ENCODE measurements at places on chromosomes 6 and 20.

DNA sequence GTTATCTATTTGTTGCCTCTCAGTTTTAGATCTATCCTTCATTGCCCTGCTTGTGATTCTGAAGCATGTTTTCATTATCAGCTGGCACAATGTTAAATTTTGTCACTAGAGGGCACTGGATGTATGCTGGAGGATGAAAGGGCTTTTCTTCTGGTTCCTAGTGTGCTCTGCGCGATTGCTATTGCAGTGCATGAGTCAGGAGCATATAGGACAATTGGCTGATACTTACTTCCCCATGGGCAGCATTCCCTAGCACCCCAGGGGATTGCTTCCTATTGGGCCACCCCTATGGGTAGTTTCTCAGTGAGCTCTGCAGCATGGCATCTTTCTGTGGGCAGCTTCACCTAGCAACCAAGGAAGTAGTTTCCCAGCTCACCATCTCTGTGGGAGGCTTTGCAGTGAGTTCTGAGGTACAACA lies 280.3 kb upstream of the SYNCRIP start:
- peak; percentile 26 for DNase-seq

GRCh38 chr20:10670501-10671220 lies 3.1 kb downstream of the JAG1 start:
- no peak for DNase-seq

DNA sequence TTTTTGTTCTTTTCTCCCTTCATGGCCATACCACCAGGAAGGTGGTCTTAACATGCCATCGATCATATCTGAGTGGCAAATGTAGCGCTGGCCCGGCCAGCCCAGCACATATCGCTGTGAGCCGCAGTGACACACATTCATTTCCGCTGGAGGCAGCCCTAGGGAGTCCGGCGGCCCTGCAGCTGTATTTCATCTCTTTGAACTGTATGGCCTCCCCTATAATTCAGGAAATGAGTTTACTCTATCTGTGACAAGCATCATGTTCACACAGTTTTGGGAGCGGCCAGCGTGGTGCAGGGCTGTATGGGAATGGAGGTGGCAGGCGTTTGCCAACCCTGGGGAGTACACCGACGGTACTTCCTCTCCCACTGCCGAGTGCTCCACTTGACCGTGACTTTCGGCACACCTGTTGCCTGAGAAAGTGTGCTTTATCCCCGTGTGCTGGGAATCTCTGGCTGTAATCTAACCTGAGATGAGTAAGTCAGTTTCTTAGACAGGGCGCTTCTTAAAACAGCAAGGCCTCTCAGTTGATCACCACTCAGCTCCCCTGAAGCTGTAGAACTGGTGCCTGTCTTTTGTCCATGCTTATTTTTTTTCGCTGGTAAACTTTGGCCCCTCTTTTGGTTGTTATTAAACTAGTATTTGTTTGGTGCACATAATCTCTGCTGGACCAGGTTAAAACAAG lies 257.1 kb upstream of the TAB2 start:
- no peak for DNase-seq

DNA sequence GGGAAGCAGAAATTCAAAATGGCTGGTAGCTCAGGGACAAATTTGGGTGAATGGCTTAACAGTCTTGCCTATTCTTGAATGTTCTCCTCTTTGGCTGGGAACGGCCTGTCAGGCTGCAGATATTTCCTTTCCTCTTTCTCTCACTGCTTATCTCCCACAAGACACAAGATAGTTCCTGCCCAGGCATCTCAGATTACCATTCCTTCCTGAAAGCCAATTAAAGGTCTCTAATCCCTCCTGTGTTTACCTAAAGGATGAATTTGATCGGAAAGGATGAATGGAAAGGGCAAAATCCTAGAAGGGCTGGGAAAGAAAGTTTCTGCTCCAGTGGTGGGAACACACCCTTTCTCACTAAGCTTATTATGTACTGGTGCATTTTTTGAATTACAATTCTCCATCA lies 95.9 kb upstream of the JAG1 start:
- no peak for DNase-seq

GRCh38 chr6:105019285-105019684 lies 62.4 kb downstream of the LIN28B start:
- DNase-seq, result no peak

- peak; percentile 42 for DNase-seq
These were observed 185 bp upstream of the TNFRSF6B start for GRCh38 chr20:63696306-63696627.

GRCh38 chr20:23143098-23143497 lies 57.0 kb upstream of the CD93 start:
- peak; percentile 74 for DNase-seq

- no peak for DNase-seq
These were observed 1.5 kb upstream of the TNXB start for GRCh38 chr6:32110632-32111031.

- DNase-seq, result no peak
These were observed 28.8 kb upstream of the HMGA1 start for GRCh38 chr6:34207695-34208443.

- peak; percentile 15 for DNase-seq
These were observed 193.1 kb upstream of the SHLD1 start for GRCh38 chr20:5557123-5557522.

DNA sequence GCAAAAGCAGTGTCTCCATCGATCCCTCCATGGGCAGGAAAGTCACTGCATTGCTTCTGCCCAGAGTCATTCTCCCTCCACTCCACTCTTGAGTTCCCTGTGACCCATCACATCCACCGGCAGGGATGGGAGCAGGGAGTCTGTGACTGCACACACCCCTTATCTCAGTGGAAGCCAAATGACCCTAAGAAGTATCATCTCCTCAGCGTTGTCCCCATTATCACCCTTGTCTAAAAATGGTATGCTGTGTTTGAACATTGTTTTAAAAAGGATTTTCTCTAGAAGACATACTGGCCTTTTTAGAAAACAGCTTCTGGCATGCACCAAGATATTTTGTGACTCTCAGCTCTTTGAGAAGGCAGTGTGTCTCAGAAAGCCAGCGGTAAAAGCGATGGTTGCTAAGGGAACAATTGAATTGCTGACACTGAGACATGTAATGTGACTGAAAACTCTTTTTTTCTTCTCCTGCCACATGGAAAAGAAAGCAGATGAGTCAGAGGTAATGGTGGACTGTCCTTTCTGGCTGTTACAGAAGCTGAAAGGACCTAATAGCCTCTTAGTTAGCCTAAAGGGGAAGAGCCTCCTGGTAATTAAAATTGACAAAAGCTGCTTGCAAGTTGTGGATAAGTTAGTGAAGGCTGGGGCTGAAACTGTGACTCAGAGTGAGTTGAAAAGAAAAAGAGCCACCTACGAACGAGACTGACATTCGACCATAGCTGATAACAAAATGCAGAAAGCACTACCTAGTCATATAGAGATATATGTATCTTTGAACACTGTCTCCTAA lies 120.5 kb downstream of the MAP3K7 start:
- no peak for DNase-seq

DNA sequence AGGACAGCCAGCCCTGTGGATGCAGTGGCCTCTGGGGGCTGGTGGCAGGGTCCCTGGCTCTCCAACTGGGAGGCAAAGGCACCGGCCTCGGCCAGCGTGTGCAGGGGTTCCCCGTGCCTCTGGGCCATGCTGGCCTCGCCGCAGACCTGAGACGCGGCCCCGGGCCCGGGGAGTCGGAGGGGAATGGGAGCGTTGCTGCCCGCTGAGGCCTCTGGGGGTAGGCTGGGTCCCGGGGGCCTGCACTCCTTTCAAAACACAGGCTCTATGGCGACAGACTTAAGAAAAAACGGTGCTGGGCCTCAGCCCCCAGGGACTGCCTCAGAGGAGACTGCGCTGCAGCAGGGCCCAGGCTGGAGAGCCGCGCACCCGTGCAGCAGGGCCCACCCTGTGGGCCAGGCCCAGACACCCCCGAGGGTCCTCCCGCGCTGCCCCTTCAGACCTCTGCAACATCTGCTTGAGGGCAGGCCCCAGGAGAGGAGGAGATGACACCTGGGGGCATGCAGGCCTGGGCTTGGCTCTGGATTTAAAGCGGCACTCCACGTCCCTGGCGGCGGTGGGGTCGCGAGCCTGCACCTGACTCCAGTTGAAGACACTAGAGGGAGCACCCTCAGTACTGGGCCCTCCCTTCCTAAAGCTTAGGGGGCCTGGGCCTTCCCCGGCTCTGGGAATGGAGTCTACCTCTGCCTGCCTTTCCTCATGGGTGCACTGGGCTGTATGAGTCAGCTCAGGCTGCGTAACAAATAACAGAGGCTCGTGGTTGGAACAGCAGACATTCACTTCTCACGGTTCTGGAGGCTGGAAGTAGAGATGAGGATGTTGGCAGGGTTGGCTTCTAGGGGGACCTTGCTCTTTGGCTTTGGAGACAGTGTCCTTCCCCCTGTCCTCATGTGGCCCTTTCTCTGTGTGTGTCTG lies 117.4 kb upstream of the RPS6KA2 start:
- DNase-seq, result no peak

DNA sequence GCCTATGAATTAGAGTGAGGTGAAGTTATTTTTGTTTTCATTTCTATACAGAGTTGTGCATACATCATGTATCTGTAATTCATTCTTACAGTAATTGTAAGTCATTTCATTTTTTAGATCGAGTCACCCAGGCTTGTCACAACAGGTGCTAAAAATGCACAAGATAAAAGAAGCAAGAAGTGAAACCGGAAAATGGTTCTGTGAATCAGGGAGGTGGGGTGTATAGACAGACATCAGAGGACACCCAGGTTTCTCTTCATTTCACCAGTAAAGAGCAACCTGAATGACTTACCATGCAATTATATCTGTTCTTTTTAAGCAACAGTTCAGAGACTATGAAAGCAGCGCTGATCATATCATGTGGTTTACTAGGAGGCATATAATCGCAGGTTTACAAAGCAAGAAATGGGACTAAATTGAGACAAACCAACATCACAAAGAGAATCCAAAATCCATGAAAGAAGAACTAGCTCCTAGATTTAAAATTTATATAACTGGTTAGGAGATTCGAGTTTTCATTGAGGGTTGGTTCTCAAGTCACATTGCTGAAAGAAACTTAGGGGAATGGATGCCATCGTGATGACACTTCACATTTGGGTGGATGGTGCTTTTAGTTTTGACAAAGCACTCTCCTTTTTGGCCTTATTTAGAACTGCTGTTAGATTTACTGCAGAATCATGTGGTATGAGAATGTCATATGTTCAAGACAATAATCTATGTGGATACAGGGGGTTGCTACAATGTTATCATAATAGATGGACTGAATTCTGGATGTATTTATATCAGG lies 27.9 kb upstream of the TBC1D7 start:
- DNase-seq, result no peak

DNA sequence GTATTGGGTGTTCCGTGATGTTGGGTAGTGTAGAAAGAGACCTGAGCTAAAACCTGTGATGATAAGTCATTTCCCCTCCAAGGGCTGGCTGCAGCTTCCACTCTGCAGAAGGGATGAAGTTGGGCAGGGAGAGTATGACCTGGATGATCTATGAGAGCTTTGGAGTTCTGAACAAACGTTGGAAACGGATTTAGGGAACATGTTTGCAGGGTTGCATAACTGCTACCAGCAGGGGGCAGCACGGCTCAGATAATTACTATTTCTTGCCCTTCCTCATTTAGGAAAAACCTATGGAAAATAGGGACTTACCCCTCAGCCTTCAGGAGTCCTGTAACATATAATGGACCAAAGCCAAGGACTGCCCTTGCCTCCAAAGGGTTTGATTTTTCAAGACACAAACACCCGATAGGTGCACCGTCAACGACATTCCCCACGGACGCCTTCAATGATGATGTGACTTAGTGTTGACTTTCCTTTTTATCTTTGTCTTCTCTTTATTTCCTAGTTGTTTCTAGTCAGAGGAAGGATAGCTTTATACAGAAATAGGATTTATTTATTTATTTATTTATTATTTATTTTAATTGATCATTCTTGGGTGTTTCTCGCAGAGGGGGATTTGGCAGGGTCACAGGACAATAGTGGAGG lies 164.9 kb upstream of the SASH1 start:
- no peak for DNase-seq
